T-helper 9 cell (primary cell): ENCODE measurements at places on chromosomes 2 and 18.

GRCh38 chr2:237704501-237705434 lies 77.4 kb downstream of the LRRFIP1 start:
- DNase-seq, result no peak

DNA sequence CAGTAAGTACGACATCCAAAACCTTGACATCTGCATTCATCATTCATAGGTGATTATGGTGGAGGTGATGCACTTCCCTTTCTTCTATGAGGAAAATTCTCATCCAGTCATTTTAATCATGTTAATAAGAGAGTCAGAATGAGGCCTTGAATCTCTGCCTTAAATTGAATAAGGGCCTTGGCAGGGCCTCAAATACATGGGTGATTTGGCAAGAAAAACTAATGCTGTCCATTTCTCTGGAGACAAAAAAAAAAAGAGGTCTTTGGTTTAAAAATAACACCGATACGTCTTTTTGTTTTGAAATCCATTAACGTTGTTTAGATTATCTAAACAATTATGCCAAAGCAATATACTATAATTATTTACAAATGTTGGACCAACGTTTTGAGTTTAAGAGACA lies 8.1 kb downstream of the COLEC12 start:
- no peak for DNase-seq

DNA sequence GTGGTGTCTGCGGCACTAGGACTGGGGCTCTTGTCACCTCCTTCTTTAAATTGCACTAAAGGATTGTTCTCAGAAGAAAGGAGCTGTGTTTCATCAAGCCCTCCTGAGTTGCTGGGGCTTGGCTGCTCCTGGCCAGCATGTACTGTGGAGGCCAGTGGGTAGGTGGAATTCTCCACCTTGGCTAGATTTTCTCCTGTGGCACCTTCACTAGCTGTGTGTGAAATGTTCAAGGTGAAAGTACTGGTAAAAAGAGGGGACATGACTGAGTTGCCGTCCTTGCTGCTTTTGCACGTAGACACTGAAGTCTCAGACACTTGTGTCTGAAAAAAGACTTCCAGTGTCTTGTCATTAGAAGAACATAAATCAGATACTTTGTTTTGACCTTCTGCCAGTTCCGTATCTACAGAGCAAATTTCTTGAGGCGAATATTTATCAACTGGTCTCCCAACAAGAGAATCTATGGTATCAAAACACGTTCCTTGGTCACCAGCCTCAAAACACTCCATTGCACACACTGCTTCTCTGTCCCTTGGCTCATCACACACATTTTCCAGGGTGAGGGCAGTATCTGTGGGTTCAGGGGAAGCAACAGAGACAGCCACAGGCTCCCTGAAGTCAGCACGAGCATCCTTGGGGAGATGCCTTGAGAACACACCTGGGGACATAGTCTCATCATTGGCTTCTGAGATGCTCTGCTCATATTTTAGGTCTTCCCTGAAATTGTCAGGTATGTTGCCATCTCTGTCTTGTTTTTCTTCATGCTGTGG lies 91.4 kb downstream of the ALPK2 start:
- no peak for DNase-seq

- DNase-seq, result no peak
Observed at GRCh38 chr2:174247474-174248186, 702 bp downstream of the OLA1 start.

- DNase-seq, result no peak
Observed at GRCh38 chr2:238560234-238560633, 133.5 kb downstream of the ASB1 start.

DNA sequence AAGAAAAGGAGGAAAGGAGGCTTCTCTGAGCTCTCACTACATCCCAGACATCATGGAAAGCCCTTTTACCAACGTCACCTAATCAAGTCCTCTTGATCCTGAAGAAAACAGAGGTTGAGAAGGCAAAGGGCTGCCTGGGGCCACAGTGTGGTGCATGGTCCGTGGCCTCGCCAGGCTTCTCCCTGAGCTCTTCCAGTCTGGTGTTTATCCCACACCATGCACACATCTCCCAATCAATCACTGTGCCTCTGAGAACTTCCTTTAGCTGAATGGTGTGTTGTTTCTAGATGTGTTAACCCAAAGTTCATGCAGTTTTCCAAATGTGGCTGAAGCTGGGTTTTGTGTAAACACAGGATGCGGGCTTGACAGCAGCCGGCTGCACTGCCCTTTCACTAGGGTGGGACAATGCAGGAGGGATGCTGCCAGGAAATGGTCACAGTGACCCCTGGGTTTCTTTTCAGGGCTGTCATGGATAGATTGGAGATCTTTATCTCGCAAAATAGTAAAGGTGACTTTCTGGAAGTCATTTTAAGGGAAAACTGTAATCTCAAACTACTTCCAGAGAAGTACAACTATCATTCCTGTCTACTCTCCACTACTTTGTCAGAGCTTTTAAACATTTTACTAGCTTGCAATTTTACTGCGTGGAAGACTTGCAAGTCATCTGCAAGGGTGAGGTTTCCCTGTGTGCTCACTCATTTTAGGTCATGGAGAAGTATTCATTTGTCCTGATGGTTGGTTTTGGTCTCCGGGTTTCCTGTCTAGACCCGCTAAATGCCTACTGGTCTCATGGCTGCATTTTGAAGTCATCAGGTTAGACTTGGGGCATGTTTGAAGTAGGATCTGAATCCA lies 54.6 kb downstream of the IL1R2 start:
- DNase-seq, result no peak

DNA sequence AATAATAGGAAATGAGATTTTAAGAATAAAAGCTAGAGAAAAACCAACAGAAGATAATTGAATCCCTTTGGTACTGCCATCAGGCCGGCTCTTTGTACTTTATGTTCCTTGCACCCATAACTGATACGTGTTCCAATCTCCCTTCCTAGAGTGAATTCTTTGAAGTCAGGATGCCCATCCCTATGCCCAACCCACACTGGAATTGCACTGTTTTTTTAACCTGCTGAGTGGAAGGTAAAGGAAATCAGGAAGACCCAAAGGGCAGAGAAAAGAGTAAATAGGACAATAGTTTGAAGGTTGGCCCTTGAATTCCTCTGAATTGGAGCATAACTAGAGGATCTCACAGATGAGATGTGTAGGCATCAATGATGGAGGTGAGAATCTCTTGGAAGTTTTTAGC lies 4.4 kb upstream of the ATG16L1 start:
- no peak for DNase-seq

DNA sequence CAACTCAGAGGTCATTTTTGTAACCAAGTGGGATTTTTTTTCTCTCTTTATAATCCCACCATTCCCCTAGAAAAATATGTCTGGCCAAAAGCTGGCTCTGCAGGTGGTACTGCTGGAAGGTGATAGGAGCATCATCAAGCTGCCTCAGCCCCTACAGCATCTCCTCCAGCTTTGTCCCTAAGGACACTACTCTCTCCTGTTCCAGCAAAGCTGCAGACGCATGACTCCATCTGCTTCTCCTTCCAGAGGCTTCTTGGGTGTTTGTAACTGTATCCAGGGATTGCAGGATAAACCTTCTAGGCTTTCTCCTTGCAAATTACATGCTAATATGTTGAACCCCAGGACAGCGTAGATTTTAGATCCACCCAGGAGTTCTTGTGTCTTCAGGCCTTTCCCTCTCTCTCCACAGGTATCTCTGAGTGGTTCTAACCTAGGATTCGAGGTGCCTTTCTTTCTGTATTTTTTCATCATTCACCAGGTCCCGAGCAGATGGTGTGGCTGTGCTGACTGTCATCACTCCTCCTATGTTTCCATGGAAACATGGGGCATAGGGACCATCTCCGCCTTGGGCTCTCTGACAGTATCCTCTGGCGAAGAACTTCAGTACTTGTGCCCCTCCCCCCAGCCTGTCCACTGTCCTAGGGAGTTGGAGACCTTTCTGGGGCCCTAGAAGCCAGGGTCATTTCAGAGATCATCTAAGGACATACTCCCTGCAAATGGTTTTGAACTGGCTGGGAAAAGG lies 34.3 kb downstream of the AFF3 start:
- DNase-seq, result no peak

DNA sequence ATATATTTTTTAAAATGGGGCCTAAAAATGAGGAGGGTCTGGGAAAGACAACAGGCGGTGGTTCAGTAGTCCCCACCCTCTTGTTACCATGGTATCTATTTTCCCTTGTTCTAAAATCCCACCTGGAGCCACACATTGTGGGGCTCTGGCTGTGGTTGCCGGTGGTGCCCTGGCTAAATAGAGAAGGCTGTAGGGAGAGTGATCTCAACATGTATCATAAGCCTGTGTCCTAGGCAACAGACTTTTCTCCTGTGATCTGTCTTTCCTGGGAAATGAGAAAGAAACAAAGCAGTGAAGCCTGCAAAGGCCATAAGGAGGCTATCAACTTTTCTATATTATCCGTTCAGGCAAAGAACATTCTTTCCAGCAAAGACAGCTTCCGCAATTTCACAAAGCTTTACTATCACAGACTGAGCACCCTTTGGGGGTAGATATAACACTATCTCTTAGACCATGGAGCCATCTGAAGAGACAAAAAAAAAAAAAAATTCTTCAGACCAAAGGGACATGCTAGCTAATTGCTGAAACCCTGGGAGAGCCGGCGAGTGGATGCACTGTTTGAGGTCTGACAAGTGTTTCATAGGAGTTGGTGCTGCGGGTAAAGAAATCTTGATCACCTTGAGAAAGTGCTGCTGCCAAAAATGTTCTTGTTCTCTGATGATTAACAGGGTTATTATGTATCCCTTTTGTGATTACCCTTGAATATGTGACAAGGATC lies 879.2 kb upstream of the DDX18 start:
- DNase-seq, result no peak

DNA sequence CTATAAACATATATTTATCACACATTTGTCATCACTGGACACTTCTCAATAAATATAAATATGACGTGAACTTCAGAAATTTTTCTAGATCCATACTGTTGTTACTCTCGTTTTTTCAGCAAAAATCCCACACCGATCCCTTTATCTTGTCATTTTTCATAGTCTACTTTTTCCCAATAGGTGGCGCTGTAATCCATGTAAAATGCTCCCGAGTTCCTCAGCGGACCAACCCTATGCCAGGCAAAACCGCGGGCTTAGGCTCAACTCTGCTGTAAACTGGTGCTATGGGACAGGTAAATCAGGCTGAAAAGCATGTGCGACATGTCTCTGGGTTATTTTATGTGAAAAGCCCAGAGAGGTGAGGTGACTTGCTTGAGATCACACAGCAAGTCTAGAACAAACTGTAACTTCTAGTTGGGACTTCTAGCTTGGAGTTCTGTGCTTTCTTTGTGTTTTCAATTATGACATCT lies 104.0 kb downstream of the COBLL1 start:
- no peak for DNase-seq

- no peak for DNase-seq
Observed at GRCh38 chr2:30601375-30601774, 154.3 kb downstream of the LCLAT1 start.

- no peak for DNase-seq
Observed at GRCh38 chr18:24248359-24248758, 109.5 kb downstream of the CABYR start.

DNA sequence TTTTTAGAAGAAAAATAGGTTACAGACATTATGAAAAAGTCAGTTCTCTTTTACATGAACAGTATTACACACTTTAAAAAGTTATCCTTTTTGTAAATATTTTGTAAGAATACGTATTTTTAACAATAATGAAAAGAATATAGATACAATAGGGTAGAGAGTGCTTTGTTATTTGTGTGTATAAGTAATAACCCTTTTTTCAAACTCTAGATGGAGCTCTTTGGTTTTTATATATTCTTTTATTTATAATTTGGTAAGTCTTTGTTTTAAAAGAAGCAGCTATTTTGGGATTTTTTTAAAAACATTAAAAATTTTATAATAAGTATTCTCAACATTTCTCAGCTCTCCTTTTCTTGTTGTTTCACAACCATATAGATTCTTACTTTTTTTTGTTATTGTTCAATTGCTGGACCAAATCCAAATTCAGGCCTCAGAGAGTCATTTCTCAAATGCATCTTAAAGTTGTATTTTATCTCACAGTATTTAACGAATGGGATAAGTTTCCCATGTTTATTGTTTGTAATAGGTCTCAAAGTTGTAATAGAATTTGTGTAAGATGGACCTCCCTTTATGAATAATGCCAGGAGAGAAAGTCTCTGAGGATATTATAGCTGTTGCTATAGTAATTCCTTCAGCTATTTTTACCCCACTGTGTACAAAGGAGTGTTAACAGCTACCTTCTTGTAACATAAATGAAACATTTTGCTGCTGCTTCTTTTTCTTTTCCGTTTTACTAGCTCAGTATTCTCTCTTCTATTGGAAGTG lies 46.4 kb downstream of the ACYP2 start:
- DNase-seq, result no peak

DNA sequence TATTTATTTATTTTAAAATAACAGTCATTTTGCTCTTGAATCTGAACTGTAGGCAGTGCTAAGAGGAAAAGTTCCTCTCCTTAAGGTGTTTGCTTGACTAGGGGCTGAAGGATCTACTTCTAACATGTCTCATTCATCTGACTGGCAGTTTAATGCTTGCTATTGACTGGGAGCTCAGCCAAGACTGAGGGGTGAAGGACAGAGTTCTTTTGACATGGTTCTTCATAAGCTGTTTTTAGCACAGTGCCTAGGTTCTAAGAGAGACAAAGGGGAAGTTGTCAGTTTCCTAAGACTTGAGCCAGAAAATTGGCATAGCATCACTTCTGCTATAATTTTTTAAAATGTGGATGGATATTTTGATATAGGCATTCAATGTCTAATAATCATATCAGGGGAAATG lies 73.0 kb downstream of the COMMD1 start:
- DNase-seq, result no peak

DNA sequence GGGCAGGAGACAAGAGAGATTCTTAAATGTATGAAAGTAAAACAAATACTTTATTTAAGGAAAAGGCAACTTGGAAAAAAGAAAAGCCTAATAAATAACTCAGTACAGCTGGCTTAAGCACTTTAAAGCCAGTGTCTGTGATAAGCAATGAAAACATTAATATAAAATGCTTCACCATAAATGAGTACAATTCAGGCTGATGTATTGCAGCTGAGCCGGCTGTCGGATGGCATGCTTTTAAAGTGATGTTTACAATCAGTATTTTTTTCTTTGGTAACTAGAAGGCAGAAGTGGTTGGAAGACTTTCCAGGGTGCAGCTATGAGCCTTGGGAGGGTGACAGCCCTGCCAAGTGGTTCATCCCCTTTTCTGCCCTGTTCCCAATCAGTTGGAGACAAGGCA lies 58.7 kb upstream of the CELF4 start:
- no peak for DNase-seq

GRCh38 chr2:105328281-105329196 lies 996 bp downstream of the TGFBRAP1 start:
- peak; percentile 9 for DNase-seq
